ENCODE measurements at places on chromosomes 7 and 10.
A peak's percentile ranks its signal among the peaks of the same experiment; 100 is the strongest.

DNA sequence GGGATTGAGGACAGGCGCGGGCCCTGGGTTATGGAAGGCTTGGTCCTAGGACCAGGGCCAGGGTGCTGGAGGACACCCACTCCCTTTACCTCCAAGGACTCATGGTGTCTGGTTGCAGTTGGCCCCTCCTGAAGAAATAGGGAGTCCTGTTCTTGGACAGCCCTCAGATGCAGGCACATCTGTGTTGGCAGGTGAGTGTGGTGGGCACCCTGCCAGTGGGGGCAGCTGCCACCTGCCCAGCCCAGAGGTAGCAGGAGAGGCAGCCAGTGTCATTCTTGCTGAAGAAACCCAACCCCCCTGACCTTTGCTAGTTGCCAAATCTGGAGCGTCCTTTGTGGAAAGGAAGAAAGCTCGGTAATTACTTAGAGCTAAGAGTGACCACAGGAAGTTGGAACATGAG lies 8.3 kb downstream of the GALNT17 start:
- no peak for DNase-seq

- no peak for DNase-seq
Measured at GRCh38 chr7:139703487-139704307, 74.1 kb downstream of the HIPK2 start.

- DNase-seq = no peak
Measured at GRCh38 chr10:132151951-132152505, 34.7 kb upstream of the DPYSL4 start.

GRCh38 chr7:34675749-34676374 lies 17.8 kb downstream of the NPSR1 start:
- DNase-seq = peak; percentile 64

- DNase-seq = no peak
Measured at GRCh38 chr10:88875081-88875480, 5.0 kb upstream of the STAMBPL1 start.

- no peak for DNase-seq
Measured at GRCh38 chr7:50854247-50854646, 71.6 kb upstream of the GRB10 start.

- no peak for DNase-seq
Measured at GRCh38 chr7:24119852-24120251, 164.1 kb upstream of the NPY start.

- no peak for DNase-seq
Measured at GRCh38 chr10:124625831-124626238, 118.3 kb downstream of the FAM53B start.

- no peak for DNase-seq
Measured at GRCh38 chr10:24858288-24859270, 93.8 kb downstream of the PRTFDC1 start.

- no peak for DNase-seq
Measured at GRCh38 chr10:79305988-79306387, 41.3 kb upstream of the PPIF start.

DNA sequence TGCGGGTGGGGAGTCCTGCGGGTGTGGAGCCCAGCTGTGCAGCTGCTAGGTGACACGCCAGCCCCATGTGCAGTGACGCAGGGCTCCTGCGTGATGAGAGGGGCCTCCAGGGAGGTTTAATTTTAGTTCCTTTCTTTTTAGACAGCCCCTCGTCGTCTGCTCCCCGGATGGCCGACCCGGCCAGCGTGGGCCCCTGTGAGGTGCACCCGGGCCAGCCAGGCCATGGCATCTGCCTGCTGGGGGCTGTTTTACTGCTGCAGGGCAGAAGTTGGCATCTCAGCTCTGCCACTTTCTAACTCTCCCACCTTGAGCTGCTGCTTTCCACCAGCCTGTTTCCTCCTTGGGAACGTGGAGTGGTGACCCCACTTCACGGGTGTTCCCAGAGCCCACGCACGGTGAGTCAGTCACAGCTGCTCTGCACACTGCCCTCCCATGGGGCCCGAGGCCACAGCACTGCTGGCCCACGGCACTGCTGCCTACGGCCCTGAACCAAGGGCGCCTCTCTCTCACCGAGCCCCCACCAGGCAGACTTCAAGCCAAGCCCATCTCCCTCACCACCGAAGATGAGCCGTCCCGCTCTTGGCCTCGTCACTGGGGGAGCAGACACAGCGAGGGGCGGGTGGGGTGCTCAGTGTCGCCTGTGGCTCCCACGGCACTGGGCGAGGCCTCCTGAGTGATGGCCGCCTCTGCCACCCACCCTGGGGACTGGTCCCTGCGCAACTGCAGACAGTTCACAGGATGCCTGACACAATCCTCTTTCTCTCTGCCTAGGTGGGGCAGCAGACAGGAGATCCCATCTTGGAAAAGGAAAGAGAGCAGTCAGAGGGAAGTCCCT lies 21.3 kb downstream of the CYP2W1 start:
- DNase-seq = no peak

DNA sequence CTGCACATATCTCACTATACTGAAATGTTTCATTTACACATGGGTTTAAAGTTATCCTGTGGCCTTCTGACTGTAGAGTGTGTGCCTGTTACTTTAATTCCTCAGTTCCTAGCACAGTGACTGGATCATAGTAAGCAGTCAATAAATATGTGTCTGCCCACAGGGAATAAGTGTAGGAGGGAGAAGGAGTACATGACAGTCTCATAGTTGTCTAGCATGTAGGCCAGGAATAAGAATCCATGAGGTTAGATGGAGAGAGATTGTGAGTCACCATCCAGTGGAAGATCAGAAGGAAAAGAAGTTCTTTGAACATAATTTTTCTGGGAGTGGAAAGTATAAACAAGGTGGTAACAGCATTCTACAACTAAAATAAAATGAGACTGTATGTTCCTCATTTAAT lies 36.6 kb upstream of the SEMA3A start:
- DNase-seq = no peak
